ENCODE measurements at places on chromosomes 4 and X.

DNA sequence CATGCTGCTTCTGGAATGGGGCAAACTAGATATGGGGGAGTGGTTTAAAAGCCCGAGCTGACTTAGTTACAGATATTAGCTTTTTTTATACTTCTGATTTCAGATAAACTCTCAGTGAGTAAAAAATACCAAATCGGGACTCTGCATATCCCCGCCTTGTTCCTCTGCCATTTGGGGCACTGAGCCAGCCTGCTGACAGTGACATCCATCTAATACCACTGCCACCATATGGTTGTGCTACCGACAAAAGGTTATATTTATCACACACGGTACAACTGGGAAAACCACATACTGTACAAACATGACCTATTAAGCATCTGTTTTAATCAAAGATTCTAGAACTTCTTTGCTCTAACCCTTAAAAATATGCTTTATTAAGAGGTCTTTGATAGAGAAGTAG is 78.7 kb downstream of the GALNT7 start:
- no peak for DNase-seq

DNA sequence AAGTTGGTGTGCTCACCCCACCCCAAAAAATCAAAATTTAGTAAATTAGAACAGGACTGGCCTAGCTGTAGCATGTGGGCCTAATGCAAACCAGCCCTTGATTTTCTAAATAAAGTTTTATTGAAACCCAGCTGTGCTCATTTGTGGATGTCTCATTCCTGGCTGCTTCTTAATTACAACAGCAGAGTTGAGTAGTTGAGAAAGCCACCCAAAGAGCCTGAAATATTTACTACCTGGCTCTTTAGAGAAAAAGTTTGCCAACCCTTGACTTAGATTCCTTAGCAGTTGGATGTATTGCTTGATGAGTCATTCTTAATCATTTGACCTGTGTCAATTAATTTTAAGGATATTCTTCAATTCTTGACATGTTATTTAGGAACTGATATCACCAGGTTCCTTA is 168.3 kb upstream of the PUDP start:
- no peak for DNase-seq

- DNase-seq, result no peak
Measured at GRCh38 chrX:36310136-36310535, 390.6 kb downstream of the CFAP47 start.

DNA sequence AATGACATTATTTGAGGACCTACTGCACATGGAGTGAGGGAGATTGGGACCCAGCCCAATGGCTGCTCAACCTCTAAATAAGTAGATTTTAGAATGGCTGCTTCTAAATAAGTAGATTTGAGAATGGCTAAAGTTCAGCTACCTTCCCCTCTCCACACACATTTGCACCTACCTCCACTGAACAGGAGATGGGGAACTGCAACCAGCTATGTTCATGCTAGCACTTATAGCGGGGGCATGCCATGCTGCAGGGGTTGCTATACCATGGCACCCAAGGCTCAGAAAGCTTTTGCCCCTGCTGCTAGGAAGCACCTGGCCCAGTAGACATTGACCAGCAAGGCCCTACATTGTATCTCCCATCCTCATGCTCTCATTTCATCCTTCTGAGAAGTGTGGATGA is 70.2 kb upstream of the MAOA start:
- DNase-seq, result no peak

- no peak for DNase-seq
Measured at GRCh38 chr4:114399105-114399504, 199.5 kb upstream of the UGT8 start.

GRCh38 chr4:5863461-5864113 is 29.3 kb downstream of the CRMP1 start:
- DNase-seq, result peak; percentile 93

DNA sequence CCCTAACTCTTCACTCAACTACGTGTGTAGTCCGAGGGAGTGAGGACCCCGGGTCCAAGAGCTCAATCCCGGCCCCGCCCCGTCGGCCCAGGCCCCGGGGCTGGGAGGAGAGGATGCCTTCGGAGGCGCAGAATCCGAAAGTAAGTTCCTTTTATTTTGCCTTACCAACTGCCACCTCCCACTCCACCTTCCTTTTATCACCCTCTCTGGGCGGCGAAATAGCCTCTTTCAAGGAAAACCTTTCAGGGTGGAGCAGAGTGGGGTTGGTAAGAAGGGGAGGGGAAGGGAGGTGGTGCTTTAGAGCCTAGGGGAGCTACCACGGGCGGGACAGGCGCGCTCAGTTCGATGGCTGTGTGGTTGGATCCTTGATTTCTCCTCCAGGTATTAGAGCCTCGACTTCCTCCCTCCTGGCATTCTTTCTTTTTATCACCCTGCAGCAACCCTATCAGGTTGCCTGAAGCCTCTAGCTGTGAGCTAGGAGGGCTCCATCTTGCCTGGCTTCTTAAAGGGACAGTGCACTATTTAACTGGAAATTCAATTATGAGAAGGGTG is 191.2 kb downstream of the RRAGB start:
- no peak for DNase-seq

DNA sequence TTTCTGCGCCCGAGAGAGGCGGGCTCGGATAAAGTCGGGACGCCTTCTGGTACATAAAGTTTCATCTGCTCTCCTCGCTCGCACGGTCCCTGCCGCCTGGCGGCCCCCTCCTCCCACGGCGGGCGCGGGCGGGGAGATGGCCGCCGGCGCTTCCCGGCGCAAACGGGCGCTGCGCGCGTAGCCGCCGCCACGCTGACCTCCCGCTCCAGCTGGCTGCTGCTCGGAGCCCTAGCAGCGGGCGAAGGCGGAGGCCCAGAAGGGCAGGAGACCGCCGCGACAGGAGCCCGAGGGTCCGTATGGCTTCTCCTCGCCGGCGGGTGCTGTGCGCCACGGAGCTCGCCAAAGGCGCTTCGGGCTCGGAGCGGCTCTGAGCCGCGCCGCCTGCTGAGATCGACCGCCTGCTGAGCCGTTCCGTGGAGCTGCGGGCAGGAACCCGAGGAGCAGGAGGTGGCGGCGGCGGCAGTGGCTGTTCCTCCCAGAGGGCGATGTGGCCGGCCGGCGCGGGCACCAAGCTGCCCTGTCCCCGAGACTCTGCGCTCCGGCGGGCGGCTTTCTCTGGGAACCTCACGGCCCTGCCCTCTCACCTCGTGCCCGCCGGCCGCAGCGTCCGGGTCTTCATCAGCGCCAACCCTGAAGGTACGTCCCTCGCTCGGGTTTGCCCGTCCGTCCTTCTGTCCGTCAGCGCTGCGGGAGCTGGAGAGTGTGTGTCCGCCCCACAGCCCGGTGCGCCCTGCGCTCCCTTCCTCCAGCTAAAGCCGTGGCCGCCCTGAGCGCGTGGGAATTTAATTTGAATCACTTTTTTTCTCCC is at the start of gene NWD2:
TSS of gene NWD2 (plus strand) at position 161 of the 808 bp plus-strand sequence. CDS start at position 486, 325 bp downstream.
- DNase-seq, result no peak
